Large intestine (tissue), 12 donors: ENCODE measurements at places on chromosomes 5 and 9.
A peak's percentile ranks its signal among the peaks of the same experiment; 100 is the strongest.

- H3K36me3 ChIP-seq, result no peaks in the 10 kb centered on the region
- no peak overlapping the region for H3K4me3 ChIP-seq
- H3K27ac ChIP-seq, result no peak overlapping the region
- no peak for DNase-seq
- peaks cover 17% of the 10 kb centered on the region for H3K27me3 ChIP-seq
- H3K4me1 ChIP-seq, result no peaks in the 10 kb centered on the region
These were observed 30.5 kb downstream of the NTRK2 start for GRCh38 chr9:84699984-84700383.

DNA sequence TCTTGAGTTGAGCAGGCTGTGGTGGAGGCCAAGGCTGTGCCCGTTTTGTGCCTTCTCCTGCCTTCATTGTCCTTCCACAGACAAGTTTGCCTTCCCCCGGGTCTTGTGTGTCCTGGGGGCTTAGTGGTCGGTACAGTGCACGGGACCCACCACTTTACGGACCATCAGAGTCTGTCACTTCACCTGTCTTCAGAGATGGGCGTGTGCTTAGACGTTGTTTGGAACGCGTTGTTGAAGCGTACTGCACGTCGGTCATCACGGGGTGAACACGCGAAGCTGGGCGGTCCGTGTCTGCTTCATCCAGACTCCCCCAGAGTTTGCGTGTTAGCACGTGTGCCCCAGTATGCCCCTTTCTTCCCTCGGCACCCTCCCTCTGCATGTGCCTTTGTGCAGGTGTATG, 24.8 kb downstream of the CEP72 start:
- no peaks in the 10 kb centered on the region for H3K27me3 ChIP-seq
- no peak overlapping the region for H3K27ac ChIP-seq
- H3K4me3 ChIP-seq, result no peak overlapping the region
- H3K36me3 ChIP-seq, result peaks cover 69% of the 10 kb centered on the region
- H3K4me1 ChIP-seq, result no peaks in the 10 kb centered on the region

- H3K36me3 ChIP-seq, result no peaks in the 10 kb centered on the region
- H3K27ac ChIP-seq, result no peak overlapping the region
- peaks cover 18% of the 10 kb centered on the region for H3K4me1 ChIP-seq
- H3K27me3 ChIP-seq, result no peaks in the 10 kb centered on the region
- no peak for DNase-seq
- no peak overlapping the region for H3K4me3 ChIP-seq
These were observed 10.9 kb downstream of the PHF2 start for GRCh38 chr9:93587284-93587650.

- no peak overlapping the region for H3K4me3 ChIP-seq
- H3K27ac ChIP-seq, result no peak overlapping the region
- H3K4me1 ChIP-seq, result peaks cover 16% of the 10 kb centered on the region
- H3K27me3 ChIP-seq, result no peaks in the 10 kb centered on the region
- DNase-seq, result no peak
These were observed 33.8 kb downstream of the TGFBI start for GRCh38 chr5:136062366-136063274.

DNA sequence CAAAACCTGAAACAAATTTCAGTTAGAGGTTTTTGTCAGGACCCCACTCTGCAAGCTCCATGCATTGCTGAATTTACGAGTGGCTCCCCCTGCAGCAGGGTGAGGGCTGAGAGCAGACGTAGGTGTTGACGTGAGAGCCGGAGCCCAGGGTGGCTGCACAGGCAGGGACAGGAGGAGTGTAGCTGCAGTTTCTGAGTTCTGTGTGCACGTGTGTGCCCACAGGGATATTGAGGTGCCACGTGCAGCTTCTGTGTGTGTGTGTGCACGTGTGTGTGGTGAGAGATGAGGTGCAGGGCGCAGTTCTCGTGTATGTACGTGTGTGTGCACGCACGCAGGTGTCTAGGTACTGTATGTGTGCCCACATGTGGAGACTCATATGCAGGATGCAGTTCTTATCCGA, 14.6 kb downstream of the PLEKHG4B start:
- H3K27ac ChIP-seq, result no peak overlapping the region
- no peaks in the 10 kb centered on the region for H3K36me3 ChIP-seq
- no peaks in the 10 kb centered on the region for H3K4me1 ChIP-seq

DNA sequence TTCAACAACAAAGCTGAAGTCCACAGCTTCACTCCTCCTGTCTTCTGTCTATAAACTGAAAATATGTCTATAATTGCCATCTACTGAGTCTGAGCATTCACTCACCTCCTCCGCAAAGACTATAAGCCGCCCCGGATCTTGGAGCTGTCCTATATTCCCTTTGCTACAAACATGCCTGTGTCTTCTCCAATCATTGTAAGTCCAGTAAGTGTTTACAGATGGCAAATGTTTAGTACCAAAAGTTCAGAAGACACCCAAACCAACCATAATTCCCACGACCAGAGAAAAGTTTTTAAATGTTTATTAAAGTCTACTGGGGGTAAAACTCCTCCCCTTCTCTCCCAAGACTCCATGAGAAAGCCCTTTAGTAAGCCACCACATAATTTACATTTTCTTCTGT, 80.9 kb downstream of the EBF1 start:
- DNase-seq, result no peak
- H3K4me3 ChIP-seq, result no peak overlapping the region
- no peak overlapping the region for H3K27ac ChIP-seq
- H3K36me3 ChIP-seq, result no peaks in the 10 kb centered on the region
- H3K4me1 ChIP-seq, result no peaks in the 10 kb centered on the region
- peaks cover 8% of the 10 kb centered on the region for H3K27me3 ChIP-seq

DNA sequence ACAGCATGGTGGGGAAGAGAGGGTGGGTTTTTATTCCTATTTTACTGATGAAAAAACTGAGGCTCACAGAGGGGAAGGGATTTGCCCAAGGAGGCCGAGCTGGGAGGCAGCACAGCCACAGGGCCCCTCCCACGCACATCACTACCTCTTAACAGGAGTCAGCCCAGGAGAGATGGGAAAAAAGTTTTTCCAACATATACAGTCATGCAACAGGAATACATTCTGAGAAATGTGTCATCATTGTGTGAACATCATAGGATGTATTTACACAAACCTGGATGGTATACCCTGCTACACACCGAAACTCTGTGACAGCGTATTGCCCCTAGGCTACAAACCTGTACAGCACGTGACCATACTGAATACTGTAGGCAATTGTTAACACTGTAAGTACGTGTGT, 11.6 kb downstream of the TRAF1 start:
- no peak overlapping the region for H3K27ac ChIP-seq
- H3K4me3 ChIP-seq, result no peak overlapping the region
- H3K4me1 ChIP-seq, result no peaks in the 10 kb centered on the region
- peaks cover 4% of the 10 kb centered on the region for H3K36me3 ChIP-seq
- no peak for DNase-seq
- H3K27me3 ChIP-seq, result no peaks in the 10 kb centered on the region

GRCh38 chr9:127224178-127224882, 40.2 kb upstream of the GARNL3 start:
- H3K4me1 ChIP-seq, result peaks cover 13% of the 10 kb centered on the region
- peak overlapping the region; percentile 53 for H3K4me3 ChIP-seq
- H3K36me3 ChIP-seq, result peaks cover 4% of the 10 kb centered on the region
- H3K27ac ChIP-seq, result peak overlapping the region; percentile 47

DNA sequence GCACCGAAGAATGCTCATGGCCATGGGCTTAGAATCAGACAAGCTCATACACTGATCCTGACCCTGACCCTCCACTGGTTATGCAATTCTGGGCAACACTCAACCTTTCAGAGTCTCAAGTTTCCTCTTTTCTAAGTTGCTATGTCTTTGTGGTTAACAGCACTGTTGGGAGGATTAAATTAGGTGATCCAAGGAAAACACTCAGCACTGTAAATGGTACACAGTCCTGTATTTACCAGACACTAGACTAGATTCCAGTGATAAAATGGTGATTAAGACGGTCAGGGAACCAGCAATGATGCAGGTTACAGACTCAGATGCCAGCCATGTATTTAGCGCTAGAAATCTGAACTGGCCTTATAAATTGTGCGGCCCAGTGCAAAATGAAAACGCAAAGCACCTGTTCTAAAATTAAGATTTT, 8.1 kb downstream of the ARL15 start:
- no peaks in the 10 kb centered on the region for H3K36me3 ChIP-seq
- H3K4me3 ChIP-seq, result no peak overlapping the region
- peak; percentile 33 for DNase-seq

- H3K4me3 ChIP-seq, result no peak overlapping the region
- H3K36me3 ChIP-seq, result no peaks in the 10 kb centered on the region
- H3K27ac ChIP-seq, result no peak overlapping the region
- no peak for DNase-seq
- peaks cover 13% of the 10 kb centered on the region for H3K27me3 ChIP-seq
These were observed 134.6 kb upstream of the RASEF start for GRCh38 chr9:83197591-83197990.

- no peaks in the 10 kb centered on the region for H3K36me3 ChIP-seq
- H3K27me3 ChIP-seq, result no peaks in the 10 kb centered on the region
- H3K4me1 ChIP-seq, result no peaks in the 10 kb centered on the region
- DNase-seq, result no peak
- H3K4me3 ChIP-seq, result no peak overlapping the region
- H3K27ac ChIP-seq, result no peak overlapping the region
These were observed 23.7 kb upstream of the ADAMTS2 start for GRCh38 chr5:179368806-179369529.

DNA sequence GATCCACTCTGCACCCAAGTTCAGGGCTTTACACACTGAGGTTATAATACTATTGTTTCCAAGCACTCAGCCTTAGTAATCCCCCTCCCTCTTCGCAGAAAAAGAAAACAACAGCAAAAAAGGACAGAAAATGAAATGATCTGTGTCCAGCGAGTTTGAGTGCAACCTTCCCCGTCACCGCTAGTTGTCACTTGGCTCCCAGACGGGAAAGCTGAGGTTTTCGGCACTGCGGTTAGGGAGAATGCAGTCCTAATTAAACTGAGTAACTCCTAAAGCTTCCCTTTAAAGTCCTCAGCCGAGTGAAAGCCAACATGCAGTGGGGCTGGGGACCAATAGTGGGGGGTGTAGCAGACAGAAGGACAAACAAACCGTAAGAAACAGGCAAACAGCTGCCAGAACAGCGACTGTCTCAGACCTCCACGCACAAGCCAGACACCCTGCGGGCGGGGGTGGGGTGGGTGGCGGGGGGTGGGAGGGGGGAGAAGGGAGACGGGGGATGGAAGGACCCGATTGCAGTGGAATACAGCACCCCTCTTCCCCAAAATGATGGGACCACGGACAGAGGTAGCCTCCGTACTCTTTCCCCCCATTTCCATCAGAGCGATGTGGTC, 680 bp downstream of the GLRA1 start:
- no peaks in the 10 kb centered on the region for H3K4me1 ChIP-seq
- H3K27ac ChIP-seq, result no peak overlapping the region
- H3K27me3 ChIP-seq, result peaks cover 16% of the 10 kb centered on the region
- no peaks in the 10 kb centered on the region for H3K36me3 ChIP-seq
- DNase-seq, result no peak
- H3K4me3 ChIP-seq, result no peak overlapping the region

DNA sequence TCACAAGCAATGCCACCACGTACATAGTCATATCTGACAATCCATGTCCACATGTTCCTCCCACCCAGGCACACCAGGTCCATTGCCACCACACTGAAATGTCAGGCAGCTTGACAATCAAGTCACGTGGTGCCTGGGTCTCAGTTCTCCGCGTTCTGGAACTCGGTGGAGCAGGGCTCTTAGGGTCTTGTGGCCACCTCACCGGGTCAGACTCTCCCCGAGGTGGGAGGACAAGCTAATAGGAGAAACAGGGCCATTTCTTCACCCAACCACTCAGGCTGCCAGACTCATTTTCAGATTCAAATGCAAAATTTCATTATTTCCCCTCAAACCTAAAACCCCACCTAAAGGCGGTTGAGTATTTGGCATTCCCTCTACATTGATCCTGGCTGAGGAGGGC, 200.5 kb upstream of the GAS1 start:
- H3K36me3 ChIP-seq, result no peaks in the 10 kb centered on the region
- H3K4me1 ChIP-seq, result no peaks in the 10 kb centered on the region
- H3K27me3 ChIP-seq, result peaks cover 16% of the 10 kb centered on the region

GRCh38 chr9:4237748-4238511, 61.9 kb downstream of the GLIS3 start:
- no peak overlapping the region for H3K4me3 ChIP-seq
- no peaks in the 10 kb centered on the region for H3K27me3 ChIP-seq
- DNase-seq, result no peak
- H3K27ac ChIP-seq, result no peak overlapping the region
- no peaks in the 10 kb centered on the region for H3K36me3 ChIP-seq

- H3K4me1 ChIP-seq, result no peaks in the 10 kb centered on the region
- H3K27ac ChIP-seq, result no peak overlapping the region
- no peaks in the 10 kb centered on the region for H3K27me3 ChIP-seq
- no peaks in the 10 kb centered on the region for H3K36me3 ChIP-seq
- no peak for DNase-seq
These were observed 362.8 kb downstream of the DMAC1 start for GRCh38 chr9:7436754-7437153.

DNA sequence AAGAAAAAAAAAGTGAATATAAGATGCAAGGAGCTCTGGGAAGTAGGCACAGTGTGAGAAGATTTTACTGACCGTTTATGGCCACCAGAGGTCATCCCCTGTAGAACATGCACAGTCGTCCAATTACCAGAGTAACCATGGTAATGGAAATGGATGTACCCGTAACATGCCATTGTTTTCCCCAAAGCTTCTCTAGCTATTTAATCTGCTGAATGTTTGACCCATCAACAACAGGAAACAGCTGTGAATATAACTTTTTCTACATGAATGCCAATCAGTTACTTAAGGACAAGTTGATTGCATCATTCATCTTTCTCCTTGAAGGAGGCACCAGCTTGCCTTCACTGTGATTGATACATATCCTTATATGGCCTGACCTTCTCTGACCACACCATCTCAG, 1967.0 kb upstream of the CDH9 start:
- H3K36me3 ChIP-seq, result no peaks in the 10 kb centered on the region
- H3K4me3 ChIP-seq, result no peak overlapping the region
- no peak overlapping the region for H3K27ac ChIP-seq

DNA sequence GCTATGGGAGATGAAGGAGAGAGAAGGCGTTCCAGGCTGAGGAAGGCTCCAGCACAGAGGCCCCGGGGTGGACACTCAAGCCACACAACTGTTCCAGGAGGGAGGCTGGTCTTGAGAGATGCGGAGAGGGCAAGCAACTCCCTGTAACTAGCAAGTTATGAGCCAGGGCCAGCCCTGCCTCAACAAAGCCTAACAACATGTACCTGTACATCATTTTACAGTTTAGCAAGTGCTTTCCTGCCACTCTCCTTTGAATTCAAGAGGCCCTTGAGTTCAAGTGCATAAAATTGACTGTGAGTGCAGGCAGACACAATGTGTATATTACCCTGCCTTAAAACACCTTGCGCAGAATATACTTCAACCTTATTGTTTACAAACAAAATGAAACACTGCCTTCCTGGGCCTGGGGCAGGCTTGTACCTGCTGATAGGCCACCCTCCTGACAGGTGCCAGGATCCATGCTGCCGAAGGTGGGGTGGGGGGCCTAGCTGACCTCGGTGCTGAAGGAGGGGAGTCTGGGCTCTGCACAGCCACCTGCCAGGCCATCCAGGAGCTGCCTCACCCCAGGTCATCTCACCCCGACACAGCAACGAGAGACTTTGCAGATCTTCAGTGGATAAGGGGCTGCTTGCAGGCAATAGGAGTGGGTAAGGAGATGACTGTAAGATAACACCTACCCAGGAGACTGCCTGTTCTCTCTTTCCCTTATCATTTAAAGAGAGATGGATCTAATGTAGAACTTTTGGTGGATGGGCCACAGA, 80.0 kb downstream of the PPARGC1B start:
- peaks cover 13% of the 10 kb centered on the region for H3K4me1 ChIP-seq
- no peaks in the 10 kb centered on the region for H3K36me3 ChIP-seq
- no peak overlapping the region for H3K4me3 ChIP-seq
- no peaks in the 10 kb centered on the region for H3K27me3 ChIP-seq

- H3K4me1 ChIP-seq, result no peaks in the 10 kb centered on the region
- DNase-seq, result peak; percentile 23
- H3K27me3 ChIP-seq, result no peaks in the 10 kb centered on the region
- no peak overlapping the region for H3K27ac ChIP-seq
These were observed 33.6 kb upstream of the HSD17B4 start for GRCh38 chr5:119418606-119419100.
